COR-L47 (cell line): ENCODE measurements at places on chromosomes 6 and 20.
A peak's percentile ranks its signal among the peaks of the same experiment; 100 is the strongest.

GRCh38 chr6:21824431-21825177 lies 231.1 kb downstream of the SOX4 start:
- no peak for DNase-seq

- no peak for DNase-seq
Observed at GRCh38 chr20:19867074-19867473, 109.0 kb downstream of the RIN2 start.

GRCh38 chr6:16976385-16977183 lies 125.3 kb upstream of the STMND1 start:
- no peak for DNase-seq

GRCh38 chr6:146542881-146543210 lies 787 bp upstream of the RAB32 start:
- no peak for DNase-seq

GRCh38 chr6:41746107-41746506 lies 1.1 kb downstream of the PGC start:
- no peak for DNase-seq

DNA sequence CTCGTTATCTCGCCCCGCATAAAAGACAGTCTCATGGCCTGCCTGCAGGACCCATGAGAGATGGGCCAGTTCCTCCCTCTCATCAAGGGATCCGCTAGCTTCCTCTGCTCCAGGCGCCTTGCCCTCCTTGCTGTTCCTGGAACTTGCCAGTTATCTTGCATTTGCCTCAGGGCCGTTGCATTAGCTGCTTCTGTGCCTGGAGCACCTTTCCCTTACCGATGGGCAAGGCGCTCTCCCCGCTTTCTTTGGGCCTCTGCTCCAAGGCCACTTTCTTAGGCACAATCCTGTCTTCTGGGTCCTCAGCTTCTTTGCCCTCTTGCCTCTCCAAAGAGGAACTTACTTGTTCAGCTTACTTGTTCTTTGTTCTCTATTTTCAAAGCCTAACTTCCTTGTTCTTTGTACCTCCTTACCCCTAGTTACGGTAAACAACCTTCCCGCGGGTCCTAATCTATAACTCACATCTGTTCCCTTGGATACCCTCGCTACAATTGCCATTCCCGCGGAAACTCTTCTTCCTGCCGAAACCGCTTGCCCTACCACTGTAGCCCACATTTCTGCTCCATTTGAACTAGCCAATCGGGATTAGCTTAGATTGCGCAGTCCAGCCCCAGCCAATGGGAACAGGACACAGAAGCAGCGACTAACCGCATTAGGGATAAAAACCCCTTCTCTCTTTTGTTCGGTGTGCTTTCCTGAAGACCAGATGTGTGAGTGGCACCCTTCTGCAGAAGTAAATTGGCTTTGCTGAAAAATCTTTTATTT lies 887 bp upstream of the NSFL1C start:
- no peak for DNase-seq

DNA sequence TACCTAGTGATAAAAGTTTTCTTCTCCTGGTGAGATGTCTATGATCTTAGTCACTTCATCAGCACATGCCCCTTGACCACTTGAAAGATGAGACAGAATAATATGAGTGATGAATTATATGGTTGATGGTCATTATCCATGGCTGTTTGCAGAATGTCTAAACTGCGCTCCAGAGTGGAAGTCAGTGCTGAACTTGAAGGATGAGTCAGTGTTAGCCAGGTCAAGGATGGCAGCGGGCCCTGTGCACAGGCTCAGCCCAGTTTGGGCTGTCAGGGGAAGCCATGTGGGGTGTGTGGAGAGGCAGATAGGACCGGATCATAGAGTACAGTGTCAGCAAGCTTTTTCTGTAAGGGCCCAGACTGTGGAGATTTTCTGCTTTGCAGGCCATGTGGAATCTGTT lies 67.2 kb upstream of the KIF25 start:
- no peak for DNase-seq

GRCh38 chr20:2984028-2984501 lies 59.4 kb upstream of the GNRH2 start:
- no peak for DNase-seq

- DNase-seq = no peak
Observed at GRCh38 chr20:60191014-60191413, 232.8 kb downstream of the CDH26 start.

- no peak for DNase-seq
Observed at GRCh38 chr6:158756977-158757752, 62.0 kb downstream of the EZR start.

DNA sequence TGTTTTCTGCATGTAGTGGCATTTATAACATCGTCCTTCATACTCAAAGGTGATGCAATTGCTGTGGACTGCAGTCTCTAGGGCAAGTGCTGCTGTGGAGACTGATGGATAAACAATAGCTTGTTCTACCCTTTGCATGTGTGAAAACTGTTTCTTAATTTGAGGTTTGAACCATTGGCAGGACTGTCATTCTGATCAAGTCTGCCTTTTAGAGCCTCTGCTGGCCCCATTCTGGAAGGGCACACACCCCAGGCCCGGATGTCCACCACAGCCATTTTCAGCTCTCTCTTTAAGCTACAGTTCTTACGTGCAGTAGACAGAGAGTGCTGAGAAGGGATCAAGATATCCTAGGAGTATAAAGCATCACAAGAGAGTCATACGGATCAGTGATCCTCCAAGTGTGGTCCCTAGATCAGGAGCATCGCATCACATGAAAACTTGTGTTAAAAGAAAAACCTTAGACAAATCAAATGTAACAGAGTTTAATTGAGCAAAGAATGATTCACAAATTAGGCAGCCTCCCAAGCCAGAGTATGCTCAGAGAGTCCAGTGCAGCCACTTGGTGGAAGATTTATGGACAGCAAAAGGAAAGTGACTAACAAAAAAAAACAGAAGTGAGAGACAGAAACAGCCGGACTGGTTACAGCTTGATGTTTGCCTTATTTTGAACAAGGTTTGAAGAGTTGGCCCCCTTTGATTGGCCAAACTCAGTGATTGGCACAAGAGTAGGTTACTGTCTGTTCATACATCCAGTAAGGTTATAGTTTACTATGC lies 52.0 kb downstream of the FRK start:
- DNase-seq = no peak

GRCh38 chr20:18063676-18064075 lies 6.0 kb upstream of the OVOL2 start:
- no peak for DNase-seq

GRCh38 chr6:135281227-135281626 lies 100.1 kb downstream of the MYB start:
- DNase-seq = no peak

- DNase-seq = no peak
Observed at GRCh38 chr20:50248104-50248641, 57.5 kb downstream of the CEBPB start.

DNA sequence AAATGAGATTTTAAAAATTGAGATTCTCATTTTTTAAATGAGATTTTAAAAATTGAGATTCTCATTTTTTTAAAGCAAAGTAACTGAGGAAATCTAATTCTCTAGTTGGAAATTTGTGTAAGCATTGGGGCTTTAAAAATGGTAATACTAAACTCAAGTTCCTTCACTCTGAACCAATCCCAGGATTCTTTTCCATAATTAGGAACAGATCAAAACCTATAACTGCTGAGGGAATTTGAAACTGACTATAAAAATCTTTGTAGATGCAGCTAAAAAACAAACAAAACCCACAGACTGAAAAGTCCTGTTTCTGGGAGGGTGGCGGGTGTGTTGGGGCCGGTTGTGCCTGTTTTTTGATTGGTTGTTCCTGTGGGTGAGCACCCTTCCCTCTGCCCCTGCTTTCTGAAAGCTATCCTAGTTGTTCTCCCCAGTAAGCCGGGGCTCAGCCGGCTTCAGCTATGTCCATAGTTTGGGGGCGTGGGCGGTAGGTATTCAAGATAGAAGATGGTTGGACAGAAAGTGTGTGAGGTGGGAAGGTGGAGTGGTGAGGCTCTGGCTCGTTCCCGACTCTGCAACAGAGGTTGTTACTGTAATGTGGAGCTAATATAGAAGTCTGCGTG lies 49.3 kb downstream of the GFRA4 start:
- DNase-seq = no peak

DNA sequence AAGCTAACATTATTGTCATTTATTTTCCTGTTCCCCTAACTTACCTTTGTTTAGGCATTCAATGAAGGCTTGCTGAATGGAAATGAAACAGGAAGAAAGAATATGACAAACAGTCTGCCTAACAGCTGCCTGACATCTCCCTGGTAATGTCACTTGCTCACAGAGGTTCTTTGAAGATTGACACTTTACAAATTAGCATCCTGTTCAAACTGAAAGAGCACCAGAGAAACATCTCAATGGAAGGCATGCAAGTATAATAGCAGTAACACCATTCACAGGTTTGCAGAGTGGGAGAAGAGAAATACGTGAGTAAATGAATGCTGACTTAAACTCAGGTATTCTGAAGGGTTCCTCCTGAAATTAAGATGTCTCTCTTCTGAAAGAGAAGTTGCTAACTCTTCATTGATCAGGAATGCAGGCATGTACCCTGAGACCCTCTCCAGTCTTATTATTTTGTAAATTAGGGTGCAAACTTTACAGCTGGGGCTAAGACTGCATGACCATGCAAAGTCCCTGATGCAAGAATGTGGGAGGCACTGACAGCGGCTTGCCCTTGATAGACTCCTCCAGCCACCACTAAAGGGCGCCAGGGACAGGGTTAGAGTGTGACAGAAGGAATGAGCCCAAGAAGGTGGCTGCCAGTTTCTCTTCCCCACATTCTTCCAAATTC lies 1.3 kb upstream of the SMLR1 start:
- DNase-seq = no peak

DNA sequence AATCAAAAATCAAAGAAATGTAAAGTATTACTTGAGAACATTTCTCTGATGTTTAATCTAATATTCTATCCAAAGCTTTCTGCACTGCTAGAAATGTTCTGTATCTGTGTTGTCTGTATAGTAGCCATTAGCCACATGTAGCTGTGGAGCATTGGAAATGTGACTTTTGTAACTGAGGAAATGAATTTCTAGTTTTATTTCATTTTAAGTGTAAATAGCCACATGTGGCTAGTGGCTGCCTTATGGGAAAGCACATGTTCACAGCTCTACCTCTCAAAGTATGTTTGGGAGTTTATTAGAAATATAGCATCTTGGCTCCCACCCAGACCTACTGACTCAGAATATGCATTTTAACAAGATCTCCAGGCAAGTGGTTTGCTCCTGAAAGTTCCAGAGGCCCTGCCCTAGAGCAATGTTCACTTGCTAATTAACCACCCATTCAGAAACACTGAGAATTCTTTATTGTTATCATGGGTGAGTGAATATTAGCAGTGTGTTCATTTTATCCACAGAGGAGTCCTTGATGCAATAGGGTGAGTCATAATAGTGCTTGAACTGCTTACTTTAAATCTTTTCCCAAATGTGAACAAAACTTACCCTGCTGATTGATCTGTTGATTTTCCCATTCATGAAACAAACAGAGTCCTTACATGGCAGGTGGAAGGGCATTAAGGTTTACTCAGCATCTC lies 282.7 kb downstream of the PLCB1 start:
- DNase-seq = peak; percentile 48

GRCh38 chr6:167455371-167455770 lies 130.5 kb downstream of the TTLL2 start:
- DNase-seq = no peak

DNA sequence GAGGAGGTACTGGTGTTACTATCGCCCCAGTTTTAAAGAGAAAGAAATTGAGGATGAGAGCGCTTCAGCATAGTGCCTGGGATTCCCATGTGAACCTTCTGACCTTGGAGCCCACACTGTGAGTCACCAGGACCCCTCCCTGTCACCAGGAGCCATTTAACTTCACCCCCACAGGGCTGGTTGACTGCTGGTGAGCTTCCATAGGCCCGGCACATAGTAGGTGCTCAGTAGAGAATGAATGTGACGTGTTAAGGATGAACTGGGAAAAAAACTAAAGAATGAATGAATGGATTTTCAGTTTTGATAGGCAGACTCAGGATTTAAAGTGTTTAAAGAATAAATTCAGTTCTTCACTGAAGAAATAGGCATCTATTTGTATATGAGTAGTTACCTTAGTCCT lies 53.3 kb upstream of the KIF25 start:
- no peak for DNase-seq

- no peak for DNase-seq
Observed at GRCh38 chr6:38262609-38263008, 377.1 kb downstream of the BTBD9 start.

DNA sequence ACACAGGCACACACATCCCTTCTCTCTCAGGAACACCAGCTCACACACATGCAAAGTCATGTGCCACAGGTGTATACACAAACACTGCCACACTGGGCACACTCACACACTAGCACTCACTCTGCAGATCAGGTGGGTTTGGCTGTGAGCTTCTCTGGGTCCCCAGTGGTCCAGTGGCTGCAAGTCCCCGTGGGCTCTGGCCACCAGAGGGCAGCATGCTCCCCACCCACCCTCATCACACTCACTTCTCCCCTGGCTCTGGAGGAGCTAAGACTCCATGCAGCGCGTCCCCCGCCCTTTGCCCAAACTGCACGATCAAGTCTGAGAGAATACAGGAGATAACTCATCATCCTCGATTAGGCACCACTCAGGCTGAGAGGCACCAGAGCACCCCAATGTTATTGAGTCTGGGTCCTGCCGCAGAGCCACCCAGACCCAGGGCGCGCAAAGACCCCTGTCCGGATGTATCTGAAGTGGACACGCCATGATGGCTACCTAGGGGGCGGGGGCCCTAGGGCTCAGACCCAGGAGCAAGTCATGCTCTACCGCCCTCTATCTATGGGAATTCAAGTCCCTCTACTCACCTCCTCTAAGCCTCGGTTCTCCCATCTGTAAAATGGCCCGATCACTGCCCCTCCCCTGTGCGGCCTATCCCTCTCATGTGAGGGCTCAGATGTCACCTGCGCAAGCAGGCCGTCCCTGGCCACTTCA lies 90.5 kb downstream of the GRM4 start:
- DNase-seq = peak; percentile 63

- DNase-seq = no peak
Observed at GRCh38 chr6:90285611-90286381, 10.8 kb downstream of the BACH2 start.

DNA sequence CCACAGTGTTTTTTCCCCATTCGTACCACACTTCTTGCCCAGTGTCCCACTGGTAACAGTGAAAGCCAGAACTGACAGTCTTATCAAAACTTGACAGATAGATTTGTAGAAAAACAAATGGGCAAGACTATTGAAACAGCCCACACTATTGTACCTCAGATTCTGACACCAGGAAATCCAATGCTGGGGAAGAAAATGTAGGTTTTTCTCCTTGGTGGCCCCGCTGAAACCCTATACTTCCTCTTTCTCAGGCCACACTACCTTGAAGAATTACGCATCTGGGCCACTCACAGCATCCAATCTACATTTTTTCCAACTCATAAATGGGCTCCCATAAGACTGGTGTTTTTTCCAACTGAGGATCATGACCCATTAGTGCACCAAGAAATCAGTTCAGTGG lies 90.9 kb upstream of the HDDC2 start:
- no peak for DNase-seq
